ENCODE measurements at places on chromosomes 3 and 15.

DNA sequence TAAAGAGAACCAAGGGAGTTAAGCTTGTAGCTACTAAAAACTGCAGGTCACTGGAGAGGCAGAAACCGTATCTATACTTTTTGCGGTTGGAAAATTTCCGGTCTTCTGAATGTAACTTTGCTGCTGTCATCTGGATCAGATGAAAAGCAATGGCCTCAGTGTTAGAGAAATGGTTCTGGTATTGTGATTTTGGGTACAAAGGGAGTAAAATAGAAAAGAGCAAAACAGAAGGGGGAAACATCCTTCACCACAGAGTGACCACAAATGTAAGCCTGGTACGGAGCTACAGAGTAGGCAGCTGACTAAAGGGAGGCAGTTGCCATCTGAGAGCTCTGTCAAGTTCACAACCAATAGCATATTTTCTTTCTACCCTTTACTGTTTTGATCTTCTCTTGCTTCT lies 5.6 kb downstream of the CD96 start:
- no peak for DNase-seq

- no peak for DNase-seq
Measured at GRCh38 chr3:21326704-21327475, 424.1 kb downstream of the ZNF385D start.

DNA sequence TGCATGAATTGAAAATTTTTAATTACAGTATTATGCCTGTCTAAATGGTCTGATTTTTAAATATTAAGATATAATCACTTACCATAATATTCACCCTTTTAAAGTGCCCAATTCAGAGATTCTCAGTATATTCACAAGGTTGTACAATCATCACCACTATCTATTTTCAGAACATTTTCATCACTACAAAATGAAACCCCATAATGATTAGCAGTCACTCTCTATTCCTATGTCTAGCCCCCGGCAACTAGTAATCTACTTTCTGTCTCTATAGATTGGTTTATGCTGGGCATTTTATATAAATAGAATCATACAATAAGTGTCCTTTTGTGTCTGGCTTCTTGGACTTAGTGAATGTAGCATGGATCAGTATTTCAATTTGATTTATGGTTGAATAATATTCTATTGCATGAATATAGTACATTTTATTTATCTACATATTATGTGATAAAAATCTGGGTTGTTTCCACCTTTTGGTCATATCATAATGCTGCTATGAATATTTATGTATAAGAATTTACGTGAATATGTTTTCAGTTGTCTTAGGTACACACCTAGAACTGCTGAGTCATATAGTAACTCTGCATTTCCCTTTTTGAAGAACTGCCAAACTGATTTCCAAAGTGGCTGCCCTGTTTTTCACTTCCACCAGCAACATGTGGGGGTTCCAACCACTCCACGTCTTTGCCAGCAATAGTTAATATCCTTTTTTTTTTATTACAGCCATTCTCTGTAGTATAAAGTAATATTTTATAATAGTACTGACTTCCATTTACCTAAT lies 485.7 kb upstream of the ZNF385D start:
- no peak for DNase-seq

DNA sequence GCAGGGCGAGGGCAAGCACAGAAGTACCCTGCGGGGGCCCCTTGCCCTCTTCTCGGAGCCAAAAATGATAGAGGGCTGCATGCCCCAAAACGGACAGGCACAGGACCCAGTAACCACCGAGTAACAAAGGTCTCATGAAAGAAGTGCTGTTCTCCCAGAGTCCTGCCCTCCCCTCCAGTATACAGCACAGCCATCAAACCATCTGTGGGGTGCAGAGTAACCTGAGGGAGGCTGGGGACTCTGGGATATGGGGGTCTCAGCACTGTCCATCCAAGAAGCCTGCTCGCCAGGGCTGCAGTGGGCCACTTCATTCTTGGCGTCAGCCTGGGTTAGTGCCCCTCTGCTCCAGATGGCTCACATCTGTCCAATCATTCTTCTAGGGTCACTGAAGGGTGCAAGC lies 6.1 kb downstream of the ULK3 start:
- no peak for DNase-seq

- DNase-seq = no peak
Measured at GRCh38 chr3:77081240-77081661, 41.4 kb downstream of the ROBO2 start.

- DNase-seq = no peak
Measured at GRCh38 chr15:54829821-54830220, 366.9 kb downstream of the RSL24D1 start.

GRCh38 chr3:69137005-69137404 lies 14.6 kb upstream of the LMOD3 start:
- DNase-seq = no peak

DNA sequence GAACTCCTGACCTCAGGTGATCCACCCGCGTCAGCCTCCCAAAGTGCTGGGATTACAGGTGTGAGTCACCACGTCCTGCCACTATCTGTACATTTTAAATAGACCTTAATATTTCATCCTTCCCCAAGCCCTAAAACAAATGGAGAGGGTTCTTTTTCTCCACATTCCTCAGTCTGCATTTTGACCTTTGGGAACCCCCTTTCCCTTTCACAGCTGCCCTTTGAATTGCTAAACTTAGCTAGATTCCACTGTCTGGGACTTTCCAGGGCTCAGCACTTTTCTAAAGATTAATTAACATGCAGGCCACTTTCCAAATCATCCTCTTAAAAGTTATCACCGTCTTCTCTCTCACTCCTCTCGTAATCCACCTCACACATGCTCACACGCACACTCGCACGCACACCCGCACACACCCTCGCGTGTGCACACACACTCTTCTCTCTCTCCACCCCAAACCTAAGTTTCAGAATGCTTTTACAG lies 124.2 kb downstream of the TMCO5A start:
- DNase-seq = no peak

GRCh38 chr15:87082581-87082980 lies 1002.9 kb downstream of the AGBL1 start:
- no peak for DNase-seq

DNA sequence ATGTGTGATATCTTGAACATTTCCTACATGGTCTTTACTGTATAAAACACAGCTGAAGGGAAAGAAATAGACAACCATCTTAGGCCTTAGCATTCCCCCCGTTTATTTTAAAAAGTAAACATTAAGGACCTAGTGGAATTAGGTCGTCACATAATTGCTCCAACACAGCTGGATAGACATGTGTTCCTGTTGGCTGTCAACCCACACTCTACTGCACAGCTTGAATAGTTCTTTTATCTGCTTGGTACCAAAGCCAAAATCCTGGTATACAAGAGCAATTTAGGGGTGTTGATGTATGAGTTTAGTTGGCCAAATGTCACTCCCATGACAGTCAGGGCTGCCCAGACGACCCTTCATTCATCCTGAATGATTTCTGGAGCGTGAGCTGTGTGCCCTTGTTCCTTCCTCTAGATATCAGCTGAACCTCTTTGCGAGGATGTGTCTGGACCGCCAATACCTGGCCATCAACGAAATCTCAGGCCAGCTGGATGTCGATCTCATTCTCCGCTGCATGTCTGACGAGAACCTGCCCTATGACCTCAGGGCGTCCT lies 179.7 kb downstream of the ITPR1 start:
- DNase-seq = no peak

DNA sequence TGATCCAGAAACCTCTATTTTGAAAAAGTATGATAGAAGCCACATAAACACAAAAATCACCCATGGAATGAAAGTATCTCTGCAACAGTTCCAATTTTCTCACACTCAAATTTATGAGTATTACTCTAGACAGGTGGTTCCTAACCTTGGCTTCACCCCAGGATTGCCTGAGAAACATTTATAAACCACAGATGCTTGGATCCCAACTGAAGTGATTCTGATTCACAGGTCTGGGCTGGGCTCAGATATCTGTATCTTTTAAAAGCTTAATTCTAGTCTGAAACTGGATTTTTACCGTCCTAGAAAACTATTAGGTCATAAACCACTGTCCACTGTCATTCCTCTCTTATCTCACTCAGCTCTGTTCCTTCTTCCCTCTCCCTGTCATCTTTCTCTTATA lies 7.4 kb upstream of the SST start:
- DNase-seq = no peak
